HEK293T (cell line): ENCODE measurements at places on chromosomes 1 and 21.

GRCh38 chr1:200411406-200412257, 1.8 kb upstream of the ZNF281 start:
- DNase-seq = no peak

GRCh38 chr21:33247599-33247998, 17.9 kb downstream of the IFNAR2 start:
- DNase-seq = no peak

- DNase-seq = no peak
Measured at GRCh38 chr21:35010447-35010846, 38.7 kb downstream of the RUNX1 start.

DNA sequence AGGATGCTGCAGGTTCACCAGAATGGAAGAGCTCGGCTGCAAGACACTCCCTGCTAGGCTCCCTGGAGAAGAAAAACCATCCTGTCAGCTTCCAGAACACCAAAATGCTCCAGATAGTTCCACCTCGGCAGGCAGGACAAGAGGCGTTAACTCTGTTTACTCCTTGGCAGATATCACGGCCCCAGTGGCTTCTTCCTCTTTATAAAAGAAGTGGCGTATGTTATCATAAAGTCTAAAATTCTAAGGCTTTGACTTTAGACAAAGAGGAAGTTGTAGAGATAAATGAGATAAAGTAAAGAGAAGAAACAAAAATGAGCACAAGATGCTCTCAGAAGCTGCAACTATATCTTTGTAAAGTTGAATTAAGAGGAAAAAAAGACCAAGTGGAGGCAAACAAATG, 24.3 kb upstream of the MTF1 start:
- no peak for DNase-seq

GRCh38 chr1:110209715-110210603, at the start of gene KCNC4:
Gene KCNC4, plus strand, starts transcription at chr1:110210314. Its CDS starts 1,186 bp downstream, at chr1:110211500.
- peak; percentile 91 for DNase-seq

GRCh38 chr1:25109531-25109951, 122.8 kb downstream of the SYF2 start:
- no peak for DNase-seq

GRCh38 chr1:19371226-19372135, 59.4 kb downstream of the SLC66A1 start:
- DNase-seq = no peak

DNA sequence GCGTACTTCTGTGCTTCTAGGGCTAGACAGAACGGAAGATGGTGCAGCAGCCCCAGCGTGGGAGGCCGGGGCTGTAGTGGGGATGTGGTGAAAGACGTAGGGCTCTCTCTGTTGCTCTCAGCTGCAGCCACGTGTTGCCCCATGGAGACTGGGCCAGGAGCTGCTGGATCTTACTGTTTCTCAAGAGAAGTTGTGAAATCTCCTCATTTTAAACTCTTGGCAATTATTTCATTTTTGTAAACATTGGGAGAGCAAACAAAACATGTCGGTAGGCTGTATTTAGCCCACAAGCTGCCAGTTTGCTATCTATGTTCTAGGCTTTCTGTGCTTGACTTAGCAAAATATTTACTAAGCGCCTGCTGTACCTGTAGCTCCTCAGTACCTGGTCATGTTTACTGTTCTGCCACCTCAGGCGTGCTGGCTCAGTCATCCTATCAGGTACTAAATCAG, 15.9 kb upstream of the ELOA start:
- DNase-seq = no peak

GRCh38 chr1:47527653-47528272, 89.9 kb downstream of the FOXD2 start:
- no peak for DNase-seq

DNA sequence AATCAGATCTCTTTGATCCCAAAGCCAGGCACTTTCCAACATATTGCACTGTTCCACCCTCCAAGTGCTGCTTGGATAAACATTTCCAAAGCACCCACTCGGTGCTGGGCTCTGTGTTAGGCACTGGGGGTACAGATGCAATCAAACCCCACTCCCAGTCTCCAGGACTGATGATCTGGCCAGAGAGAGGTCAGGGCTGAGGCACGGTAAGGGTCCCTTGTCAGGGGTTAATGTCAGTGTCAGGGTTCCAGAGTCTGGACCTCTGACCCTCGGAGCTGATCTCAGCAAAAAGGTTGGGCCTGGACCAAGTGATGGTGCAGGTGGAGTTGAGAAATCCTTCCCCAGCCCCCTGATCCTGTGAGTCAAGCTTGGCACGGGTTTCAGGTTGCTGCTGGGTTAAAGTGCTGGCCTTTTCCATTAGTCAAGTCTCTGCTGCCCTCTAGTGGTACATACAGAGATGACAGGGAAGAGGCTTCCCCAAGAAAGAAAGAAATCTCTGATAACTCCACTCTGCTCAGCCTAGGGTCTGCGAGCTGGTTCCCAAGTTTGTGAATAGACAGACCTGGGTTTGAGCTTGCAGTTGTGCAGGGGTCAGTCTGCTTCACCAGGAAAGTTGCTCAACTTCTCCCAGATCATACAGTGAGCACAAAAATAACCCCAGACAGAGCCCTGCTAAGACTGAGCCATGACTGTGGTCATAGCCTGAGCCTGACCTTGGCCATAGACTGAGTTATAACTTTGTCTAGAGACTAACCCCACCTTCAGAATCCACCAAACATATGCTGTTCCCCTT, 74.6 kb downstream of the DMRTA2 start:
- DNase-seq = peak; percentile 75

GRCh38 chr1:9279172-9279840, 13.4 kb upstream of the SPSB1 start:
- no peak for DNase-seq

DNA sequence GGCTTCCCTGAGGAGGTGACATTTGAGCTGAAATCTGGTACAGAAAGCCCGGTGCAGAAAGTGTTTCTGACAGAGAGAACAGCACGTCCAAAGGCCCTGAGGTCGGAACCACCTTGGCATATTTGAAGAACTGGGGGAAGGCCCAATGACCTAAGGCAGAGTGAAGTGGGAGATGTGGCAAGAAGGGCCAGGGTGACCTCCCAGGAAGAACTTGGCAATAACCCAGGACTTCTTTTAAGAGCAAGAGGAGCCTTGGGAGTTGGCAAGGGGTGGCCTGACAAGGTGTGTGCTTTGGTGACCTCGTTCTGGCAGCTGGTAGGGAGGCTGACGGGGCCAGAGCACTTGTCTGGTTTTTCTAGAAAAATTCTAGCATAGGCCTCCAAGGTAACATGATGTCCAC, 23.4 kb downstream of the TTC39A start:
- no peak for DNase-seq

- no peak for DNase-seq
Measured at GRCh38 chr1:109787845-109788601, 24.3 kb upstream of the EPS8L3 start.

DNA sequence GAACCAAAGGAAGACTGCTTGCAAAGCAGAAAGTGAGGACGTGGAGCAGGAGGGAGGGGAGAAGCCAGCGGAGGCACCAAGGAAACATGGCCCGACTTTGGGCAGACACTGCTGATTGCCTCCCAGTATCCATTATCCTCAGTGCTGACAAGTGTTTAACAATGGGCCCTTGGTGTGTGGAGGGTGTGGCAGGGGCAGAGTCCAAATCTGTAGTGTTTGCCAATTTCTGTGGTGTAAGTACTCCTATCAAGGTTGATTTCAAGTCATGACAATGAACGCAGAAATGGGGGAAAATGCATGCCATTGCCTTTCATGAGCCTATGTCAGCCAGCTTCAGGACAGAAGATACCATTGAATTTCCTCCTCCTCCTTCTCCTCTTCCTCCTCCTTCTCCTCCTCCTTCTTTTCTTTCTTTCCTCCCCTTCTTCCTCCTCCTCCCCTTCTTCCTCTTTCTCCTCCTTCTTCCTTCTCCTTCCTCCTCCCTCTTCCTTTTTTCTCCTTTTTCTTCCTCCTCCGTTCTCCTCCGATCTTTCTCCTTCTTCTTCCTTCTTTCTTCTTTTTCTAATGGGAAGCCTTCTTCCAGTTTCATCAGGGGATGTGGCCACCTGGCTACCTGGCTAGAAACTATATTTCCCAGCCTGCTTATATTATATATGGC, 10.3 kb upstream of the PHC2 start:
- DNase-seq = no peak

DNA sequence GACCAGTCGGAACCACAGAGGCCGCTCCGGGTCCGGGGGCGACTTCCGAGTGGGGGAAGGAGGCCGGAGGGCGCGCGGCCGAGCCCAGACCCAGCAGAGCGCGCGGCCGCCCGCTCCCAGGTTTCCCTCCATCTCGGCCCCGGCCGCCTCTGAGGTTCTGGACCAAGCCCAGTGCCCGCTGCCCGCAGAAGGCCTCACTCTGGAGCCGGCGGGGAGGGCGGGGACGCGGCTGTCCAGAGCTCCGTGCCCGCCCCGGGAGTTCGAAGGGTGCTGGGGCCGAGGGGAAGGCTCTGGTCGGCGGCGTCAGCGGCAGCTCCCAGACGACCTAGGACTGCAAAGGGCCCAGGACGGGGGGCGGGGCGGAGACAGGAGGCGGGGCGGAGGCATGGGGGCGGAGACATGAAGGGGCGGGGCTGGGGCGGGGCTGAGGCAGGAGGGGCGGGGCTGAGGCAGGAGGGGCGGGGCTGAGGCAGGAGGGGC, 48.0 kb upstream of the SLC19A1 start:
- peak; percentile 94 for DNase-seq

DNA sequence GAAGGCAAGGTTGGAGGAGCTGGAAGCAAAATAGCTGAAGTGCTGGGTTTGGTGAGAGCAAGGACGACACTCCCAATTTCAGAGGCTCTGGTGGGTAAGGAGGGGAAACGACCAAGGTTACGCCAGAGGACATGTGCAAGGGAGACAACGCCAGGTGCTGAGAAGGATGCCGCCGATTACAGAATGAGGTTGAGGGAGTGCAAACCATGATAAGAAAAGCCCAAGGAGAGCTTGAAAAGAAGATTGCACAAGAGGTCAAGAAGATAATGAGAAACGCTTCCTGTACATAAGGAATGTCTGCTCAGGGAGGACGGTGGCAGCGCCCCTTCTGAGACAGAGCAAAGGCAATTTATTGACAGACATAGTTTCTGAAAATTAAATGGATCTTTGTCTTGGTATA, 382.0 kb upstream of the PROX1 start:
- no peak for DNase-seq

GRCh38 chr1:229464672-229465071, 30.8 kb upstream of the ACTA1 start:
- DNase-seq = no peak

- no peak for DNase-seq
Measured at GRCh38 chr1:65421351-65422025, 1.0 kb downstream of the LEPR start.

- DNase-seq = no peak
Measured at GRCh38 chr1:231359113-231359512, 21.0 kb downstream of the SPRTN start.

DNA sequence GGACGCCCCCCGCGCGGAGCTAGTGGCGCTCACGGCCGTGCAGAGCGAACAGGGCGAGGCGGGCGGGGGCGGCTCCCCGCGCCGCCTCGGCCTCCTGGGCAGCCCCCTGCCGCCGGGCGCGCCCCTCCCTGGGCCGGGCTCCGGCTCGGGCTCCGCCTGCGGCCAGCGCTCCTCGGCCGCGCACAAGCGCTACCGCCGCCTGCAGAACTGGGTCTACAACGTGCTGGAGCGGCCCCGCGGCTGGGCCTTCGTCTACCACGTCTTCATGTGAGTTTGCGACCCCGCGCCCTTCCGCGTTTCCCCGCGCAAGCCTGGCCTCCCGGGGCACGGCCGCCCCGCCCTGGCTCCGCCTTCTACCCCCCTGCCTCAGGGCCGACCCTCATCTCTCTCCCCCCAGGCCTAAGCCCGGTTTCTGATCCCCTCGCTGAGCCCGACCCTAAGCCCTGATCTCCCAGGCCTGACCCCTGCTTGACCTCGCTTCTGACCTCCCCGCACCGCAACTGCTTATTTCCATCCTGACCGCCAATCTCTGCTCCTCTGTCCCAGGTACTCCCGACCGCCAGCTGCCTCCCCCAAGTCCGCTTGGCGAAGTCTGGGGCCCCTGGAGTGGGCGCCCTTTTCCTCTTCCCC, 669 bp downstream of the KCNQ4 start:
- DNase-seq = peak; percentile 47

GRCh38 chr1:223691121-223691520, 21.2 kb upstream of the CAPN2 start:
- DNase-seq = no peak

DNA sequence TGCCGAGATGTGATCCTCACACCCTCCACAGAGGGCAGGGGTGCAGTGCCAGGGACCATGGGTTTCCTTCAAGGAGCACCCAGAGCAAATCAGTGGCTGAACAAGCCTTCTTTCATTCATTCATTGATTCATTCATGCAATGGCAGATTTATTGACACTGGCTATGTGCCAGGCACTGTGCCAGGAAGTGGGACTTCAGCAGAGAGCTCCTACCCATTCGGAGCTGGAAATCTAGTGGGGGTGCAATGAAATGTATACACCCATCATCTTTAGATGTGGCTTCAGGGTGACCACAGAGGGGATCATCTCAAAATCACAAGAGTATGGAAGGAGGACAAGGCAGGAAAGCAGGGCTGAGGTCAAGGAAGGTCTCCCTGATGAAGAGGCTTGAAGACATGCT, 18.9 kb downstream of the SLC6A9 start:
- DNase-seq = no peak

DNA sequence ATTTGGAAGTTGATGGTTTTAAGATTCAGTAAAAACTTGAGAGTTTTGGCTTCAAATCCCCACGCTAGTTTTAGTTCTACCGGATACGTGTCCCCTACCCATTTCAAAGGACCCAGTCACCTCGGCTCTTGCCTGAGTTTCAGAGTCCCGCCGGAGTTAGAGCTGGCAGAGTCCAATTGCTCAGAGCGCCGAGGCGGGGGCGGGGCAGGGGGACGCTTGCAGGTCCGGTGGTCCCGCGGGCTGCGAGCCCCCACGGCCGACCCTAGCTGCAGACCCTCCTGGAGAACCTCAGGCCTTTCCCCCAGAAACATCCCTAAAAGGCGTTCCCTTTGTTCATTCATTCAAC, 765 bp upstream of the VPS45 start:
- DNase-seq = peak; percentile 59

GRCh38 chr1:217553949-217554509, 76.9 kb downstream of the GPATCH2 start:
- DNase-seq = no peak

GRCh38 chr1:43442756-43443155, 11.0 kb downstream of the HYI start:
- no peak for DNase-seq

GRCh38 chr1:43241413-43241836, 28.4 kb upstream of the TMEM125 start:
- DNase-seq = no peak
